ENCODE measurements at places on chromosomes 1 and 21.

DNA sequence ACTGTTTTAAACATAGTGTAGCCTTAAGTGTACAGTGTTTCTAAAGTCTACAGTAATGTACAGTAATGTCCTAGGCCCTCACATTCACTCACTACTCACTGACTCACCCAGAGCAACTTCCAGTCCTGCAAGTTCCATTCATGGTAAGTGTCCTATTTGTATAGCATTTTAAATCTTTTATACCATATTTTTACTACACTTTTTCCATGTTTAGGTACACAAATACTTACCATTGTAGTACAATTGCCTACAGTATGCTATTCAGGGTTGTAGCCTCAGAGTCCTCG lies 3.6 kb upstream of the S100A10 start:
- H3K36me3 ChIP-seq: peaks cover under 1% of the 10 kb centered on the region
- peaks cover 27% of the 10 kb centered on the region for H3K27me3 ChIP-seq
- DNase-seq: no peak
- no peak overlapping the region for H3K27ac ChIP-seq
- H3K4me1 ChIP-seq: peaks cover 7% of the 10 kb centered on the region

- H3K4me3 ChIP-seq: no peak overlapping the region
- H3K4me1 ChIP-seq: no peaks in the 10 kb centered on the region
- no peaks in the 10 kb centered on the region for H3K36me3 ChIP-seq
- DNase-seq: no peak
Measured at GRCh38 chr1:21541835-21542234, 32.6 kb downstream of the ALPL start.

- DNase-seq: no peak
- H3K4me1 ChIP-seq: peaks cover 43% of the 10 kb centered on the region
- H3K27me3 ChIP-seq: no peaks in the 10 kb centered on the region
- H3K36me3 ChIP-seq: peaks cover 6% of the 10 kb centered on the region
- H3K4me3 ChIP-seq: peak overlapping the region; percentile 90
Measured at GRCh38 chr1:116417678-116418077, 44.6 kb downstream of the ATP1A1 start.

GRCh38 chr1:201552941-201553351 lies 14.0 kb downstream of the NAV1 start:
- H3K36me3 ChIP-seq: no peaks in the 10 kb centered on the region
- no peak overlapping the region for H3K4me3 ChIP-seq
- no peak overlapping the region for H3K27ac ChIP-seq
- DNase-seq: no peak

- H3K27ac ChIP-seq: no peak overlapping the region
- H3K4me3 ChIP-seq: no peak overlapping the region
- no peak for DNase-seq
- no peaks in the 10 kb centered on the region for H3K27me3 ChIP-seq
Measured at GRCh38 chr1:195733826-195734225, 874.4 kb downstream of the KCNT2 start.

GRCh38 chr1:237902960-237903743 lies 12.4 kb upstream of the ZP4 start:
- no peak overlapping the region for H3K4me3 ChIP-seq
- H3K27ac ChIP-seq: no peak overlapping the region
- H3K27me3 ChIP-seq: no peaks in the 10 kb centered on the region
- DNase-seq: no peak

DNA sequence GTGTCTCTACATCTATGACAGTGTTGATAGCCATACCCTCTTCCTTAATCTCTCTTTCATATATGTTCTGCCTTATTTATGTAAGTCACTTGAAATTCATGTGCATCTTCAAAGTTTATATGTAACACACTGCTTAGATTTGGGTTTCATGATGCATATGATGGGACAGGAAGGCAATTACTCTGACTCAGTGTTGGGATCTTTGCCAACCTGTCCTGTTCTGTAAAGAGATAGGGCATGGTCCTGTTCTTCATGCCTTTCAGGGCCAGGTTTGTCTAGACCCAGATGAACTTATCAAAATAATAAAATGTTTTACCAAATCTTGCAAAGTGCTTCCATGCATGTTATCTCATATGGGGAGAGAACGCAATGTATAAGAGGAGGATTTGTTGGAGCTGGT lies 69.5 kb downstream of the TMPRSS15 start:
- no peaks in the 10 kb centered on the region for H3K4me1 ChIP-seq
- no peaks in the 10 kb centered on the region for H3K27me3 ChIP-seq
- no peak overlapping the region for H3K27ac ChIP-seq
- H3K4me3 ChIP-seq: no peak overlapping the region

DNA sequence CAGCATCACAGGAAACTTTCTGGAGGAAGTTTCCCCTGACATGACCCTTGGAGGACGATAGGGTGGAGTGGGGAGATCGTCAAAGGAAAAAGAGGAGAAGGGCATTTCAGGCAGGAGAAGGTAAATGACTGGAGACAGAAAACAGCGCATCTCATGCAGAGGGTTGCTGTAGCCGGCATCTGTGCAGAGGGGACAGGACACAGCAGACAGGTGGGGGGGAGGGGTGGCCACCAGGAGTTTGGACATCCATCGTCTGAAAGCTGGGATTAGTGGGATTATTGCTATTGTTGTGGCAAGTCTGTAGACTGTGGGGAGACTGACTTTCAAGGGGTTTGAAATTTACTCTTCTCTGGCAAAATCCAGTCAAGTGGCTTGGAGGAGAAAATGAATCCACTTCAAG lies 463.9 kb downstream of the OMA1 start:
- H3K27ac ChIP-seq: no peak overlapping the region
- H3K4me3 ChIP-seq: no peak overlapping the region
- H3K4me1 ChIP-seq: no peaks in the 10 kb centered on the region
- H3K27me3 ChIP-seq: peaks cover 3% of the 10 kb centered on the region

GRCh38 chr1:17139637-17140036 lies 20.4 kb upstream of the PADI2 start:
- H3K36me3 ChIP-seq: no peaks in the 10 kb centered on the region
- no peak overlapping the region for H3K4me3 ChIP-seq
- DNase-seq: no peak
- H3K4me1 ChIP-seq: peaks cover under 1% of the 10 kb centered on the region
- no peak overlapping the region for H3K27ac ChIP-seq
- H3K27me3 ChIP-seq: peaks cover 6% of the 10 kb centered on the region

DNA sequence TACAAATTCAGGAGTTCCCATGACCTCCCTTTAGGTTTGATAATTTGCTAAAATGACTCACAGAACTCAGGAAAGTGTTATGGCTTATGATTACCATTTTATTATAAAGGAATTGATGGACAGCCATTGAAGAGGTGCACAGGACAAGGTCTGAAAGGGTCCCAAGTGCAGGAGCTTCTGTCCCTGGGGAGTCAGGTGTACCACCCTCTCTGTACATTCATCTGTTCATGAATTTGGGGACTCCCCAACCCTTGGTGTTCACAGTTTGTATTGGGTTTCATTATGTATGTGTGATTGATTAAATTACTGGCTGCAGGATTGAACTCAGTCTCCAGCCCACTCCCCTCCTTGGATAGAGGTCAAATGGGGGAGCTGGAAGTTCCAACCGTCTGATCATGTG lies 10.8 kb upstream of the IL10RB start:
- no peak overlapping the region for H3K4me3 ChIP-seq
- H3K27me3 ChIP-seq: no peaks in the 10 kb centered on the region
- H3K27ac ChIP-seq: no peak overlapping the region
- peaks cover 80% of the 10 kb centered on the region for H3K36me3 ChIP-seq
- DNase-seq: no peak
- peaks cover 30% of the 10 kb centered on the region for H3K4me1 ChIP-seq

- no peaks in the 10 kb centered on the region for H3K27me3 ChIP-seq
- no peaks in the 10 kb centered on the region for H3K4me1 ChIP-seq
- no peak for DNase-seq
- H3K27ac ChIP-seq: no peak overlapping the region
Measured at GRCh38 chr1:221149111-221149510, 269.9 kb downstream of the HLX start.

GRCh38 chr1:169601096-169601881 lies 15.0 kb upstream of the F5 start:
- peak overlapping the region; percentile 35 for H3K27ac ChIP-seq
- DNase-seq: no peak
- H3K36me3 ChIP-seq: no peaks in the 10 kb centered on the region
- peaks cover 33% of the 10 kb centered on the region for H3K4me1 ChIP-seq

DNA sequence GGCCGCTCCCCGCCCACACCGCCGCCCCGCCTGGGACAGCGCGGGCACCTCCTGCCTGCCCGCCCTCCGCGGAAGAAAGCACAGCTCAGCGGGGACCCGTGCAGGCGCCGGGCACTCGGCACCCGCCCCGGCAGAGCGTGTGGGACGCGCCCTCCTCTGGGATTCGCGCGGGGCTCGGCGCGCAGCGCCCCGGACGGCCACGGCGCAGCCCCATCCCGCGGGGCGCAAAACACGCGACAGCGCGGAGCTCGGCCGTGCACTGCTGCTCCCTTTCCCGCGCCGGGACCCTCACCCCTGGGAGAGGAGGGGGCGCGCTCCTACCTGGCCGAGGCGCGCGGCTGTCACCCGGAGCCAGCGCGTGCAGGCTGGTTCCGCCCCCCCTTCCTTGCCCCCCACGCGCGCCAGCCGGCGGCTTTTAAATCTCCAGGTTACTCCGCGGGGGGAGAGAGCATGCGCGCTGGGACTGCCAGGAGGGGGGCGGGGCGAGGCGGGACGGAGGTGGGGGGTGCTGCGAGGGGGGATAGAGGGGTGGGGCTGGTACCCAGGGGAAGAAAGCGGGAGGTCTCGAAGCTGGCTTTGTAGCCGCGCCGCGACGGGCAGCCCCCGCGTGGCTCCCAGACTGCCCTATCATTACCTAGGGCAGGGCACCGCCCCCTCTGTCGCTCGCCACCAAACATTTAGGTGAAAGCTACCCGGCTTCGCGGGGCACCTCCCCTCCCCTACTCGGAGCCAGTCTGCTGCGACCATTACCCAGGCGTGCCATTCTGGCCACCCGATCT lies at the start of gene SLC45A3:
TSS of gene SLC45A3 (minus strand) at position 437 of the 779 bp plus-strand sequence. CDS start 15,853 bp downstream, outside the sequence.
- DNase-seq: peak; percentile 59
- peaks cover 7% of the 10 kb centered on the region for H3K4me1 ChIP-seq
- peaks cover 27% of the 10 kb centered on the region for H3K27me3 ChIP-seq
- no peak within 1 kb of the TSS for H3K27ac ChIP-seq
- no peaks in the 10 kb centered on the region for H3K36me3 ChIP-seq

DNA sequence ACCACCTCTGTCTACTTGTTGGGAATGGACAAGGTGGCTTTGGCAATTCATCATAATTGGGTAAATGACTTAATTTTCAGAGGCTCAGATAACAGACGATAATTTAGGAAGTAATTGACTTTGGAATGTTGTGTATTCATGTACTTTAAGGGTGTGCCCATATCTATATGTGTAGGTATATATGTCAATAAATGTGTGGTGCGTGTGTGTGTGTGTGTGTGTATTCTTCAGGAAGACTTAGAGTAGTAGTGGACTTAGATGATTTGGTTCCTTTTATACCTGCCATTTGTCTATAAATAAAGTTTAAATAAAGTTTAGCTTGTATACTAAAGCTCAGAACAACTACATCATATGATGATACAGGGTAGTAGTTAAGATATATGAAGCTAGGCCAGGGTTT lies 20.0 kb upstream of the JUN start:
- no peak overlapping the region for H3K4me3 ChIP-seq
- no peak overlapping the region for H3K27ac ChIP-seq
- H3K36me3 ChIP-seq: peaks cover 9% of the 10 kb centered on the region
- DNase-seq: no peak
- H3K27me3 ChIP-seq: peaks cover 2% of the 10 kb centered on the region
- H3K4me1 ChIP-seq: peaks cover 11% of the 10 kb centered on the region

DNA sequence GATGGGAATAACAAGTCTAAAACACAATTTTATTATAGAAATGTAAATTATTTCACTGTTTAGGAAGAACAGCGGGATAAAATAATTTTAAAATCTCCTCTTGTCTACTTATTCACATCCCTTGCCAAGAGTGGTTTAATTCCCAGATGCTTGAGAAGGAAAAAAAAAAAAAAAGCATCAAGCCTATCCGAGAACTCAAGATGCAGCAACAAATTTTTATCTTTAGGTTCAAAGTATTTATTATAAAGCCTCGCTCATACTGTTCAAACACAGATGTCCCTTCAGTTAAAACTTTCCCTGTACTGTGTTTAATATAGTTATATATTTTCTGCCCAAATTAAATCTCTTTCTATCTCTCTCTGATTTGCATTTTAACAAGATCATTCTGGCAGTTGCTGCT lies 1615.8 kb downstream of the PLA2G4A start:
- no peaks in the 10 kb centered on the region for H3K4me1 ChIP-seq
- no peak for DNase-seq
- no peak overlapping the region for H3K4me3 ChIP-seq
- no peaks in the 10 kb centered on the region for H3K36me3 ChIP-seq

GRCh38 chr1:227869851-227870305 lies 54.4 kb downstream of the PRSS38 start:
- peak overlapping the region; percentile 14 for H3K27ac ChIP-seq
- DNase-seq: peak; percentile 38
- H3K4me1 ChIP-seq: peaks cover 17% of the 10 kb centered on the region
- peak overlapping the region; percentile 29 for H3K4me3 ChIP-seq
- H3K27me3 ChIP-seq: peaks cover 8% of the 10 kb centered on the region

DNA sequence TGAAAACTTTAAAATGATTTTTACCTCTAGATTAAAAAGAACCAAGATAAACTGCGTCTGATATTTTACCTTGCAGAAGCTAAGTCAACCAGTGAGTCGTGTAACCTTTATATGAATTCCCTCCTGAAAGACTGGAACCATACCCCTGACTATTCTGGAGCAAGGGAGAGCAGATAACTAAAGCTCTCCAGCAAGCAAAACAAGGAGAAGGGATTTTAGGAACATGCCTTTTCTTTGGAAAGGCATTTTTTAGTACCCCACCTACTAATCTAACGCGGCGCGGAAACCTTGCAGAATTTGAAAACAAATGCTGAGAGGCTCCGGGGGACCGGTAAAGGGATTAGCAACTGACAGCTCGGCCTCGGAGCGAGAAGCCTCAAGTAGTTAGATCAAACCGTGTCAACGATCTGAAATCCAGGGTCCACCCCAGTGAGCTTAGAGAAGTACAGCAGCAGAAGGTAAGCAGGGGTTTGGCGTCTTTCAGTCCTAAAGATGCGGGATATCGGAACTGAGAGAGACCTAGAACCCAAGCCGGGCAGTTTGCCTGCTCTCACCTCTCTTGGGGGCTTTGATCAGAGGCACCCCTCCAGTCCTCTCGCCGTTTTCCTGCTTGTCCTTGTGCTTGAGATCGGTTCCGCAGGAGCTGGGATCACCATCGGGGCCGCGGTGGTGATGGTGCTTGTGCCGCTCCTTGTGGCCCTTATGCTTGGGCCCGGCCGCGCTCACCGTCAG lies 954 bp downstream of the RSBN1 start:
- H3K27ac ChIP-seq: peak overlapping the region; percentile 98
- H3K27me3 ChIP-seq: no peaks in the 10 kb centered on the region
- peaks cover 19% of the 10 kb centered on the region for H3K4me1 ChIP-seq
- DNase-seq: no peak
- H3K4me3 ChIP-seq: peak overlapping the region; percentile 99
- peaks cover 26% of the 10 kb centered on the region for H3K36me3 ChIP-seq

DNA sequence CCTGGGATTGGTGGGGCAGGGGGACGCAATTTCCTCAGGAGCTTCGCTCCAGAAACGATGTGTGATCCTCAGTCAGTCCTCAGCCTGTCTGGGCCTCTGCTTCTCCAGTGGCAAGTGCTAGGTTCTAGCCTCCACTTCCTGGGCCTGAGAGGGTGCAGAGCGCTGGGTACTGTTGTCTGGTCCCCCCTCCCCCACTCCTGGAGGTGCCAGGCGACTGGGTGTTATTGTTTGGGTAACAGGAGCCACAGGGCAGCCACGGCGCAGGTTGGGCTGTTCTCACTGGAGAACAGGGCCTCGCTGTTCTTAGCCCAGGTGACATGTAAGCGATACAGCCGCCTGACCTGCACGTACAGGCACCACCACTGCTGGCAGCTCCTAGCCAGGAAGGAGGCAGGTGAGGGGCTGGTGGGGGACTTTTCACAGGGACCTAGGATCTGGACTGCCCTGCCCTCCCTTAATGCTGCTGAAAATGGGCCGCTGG lies 2.1 kb downstream of the RPS6KA1 start:
- no peak overlapping the region for H3K4me3 ChIP-seq
- DNase-seq: no peak
